ENCODE measurements at places on chromosomes 12 and 14.

GRCh38 chr12:3219233-3219632 is 142.1 kb downstream of the TSPAN9 start:
- DNase-seq, result peak; percentile 74

DNA sequence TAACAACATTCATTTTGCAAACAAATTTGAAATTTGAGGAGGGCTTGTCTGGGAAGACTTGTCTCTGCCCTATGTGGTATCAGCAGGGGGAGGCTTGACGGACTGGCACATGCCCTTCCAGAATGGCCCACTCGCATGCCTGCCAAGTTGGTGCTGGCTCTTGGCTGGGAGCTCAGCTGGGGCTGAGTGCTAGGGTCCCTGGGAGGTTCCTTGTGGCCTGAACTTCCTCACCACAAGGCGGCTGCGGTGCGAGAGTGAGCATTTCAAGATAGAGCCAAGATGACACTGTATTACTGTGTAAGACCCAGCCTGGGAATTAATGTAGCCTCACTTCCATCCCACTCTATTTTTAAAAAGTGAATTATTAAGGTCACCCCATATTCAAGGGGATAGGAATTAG is 271.6 kb upstream of the PLEKHG7 start:
- no peak for DNase-seq

DNA sequence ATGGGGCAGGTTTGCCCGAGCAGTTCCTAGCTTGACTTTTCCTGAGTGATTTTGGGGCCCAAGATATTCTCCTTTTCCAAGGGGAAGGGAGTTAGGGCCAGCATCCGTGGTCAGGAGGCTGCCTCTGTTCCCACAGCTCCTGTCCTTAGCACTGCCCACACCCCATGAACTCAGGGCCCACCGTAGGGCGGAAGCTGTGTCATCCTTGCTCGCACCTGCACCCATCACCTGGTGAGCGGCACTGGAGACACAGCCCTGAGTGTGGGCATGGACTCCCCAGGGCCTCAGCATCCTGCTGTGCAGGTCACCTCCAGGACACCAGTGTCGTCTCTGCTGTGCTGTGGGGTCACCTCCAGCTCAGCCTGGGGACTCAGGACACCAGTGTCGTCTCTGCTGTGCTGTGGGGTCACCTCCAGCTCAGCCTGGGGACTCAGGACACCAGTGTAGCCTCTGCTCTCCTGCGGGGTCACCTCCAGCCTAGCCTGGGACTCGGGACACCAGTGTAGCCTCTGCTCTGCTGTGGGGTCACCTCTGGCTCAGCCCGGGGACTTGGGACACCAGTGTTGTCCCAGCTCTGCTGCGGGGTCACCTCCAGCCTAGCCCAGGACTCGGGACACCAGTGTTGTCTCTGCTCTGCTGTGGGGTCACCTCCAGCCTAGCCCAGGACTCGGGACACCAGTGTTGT is 322.9 kb downstream of the ADGRD1 start:
- DNase-seq, result no peak

DNA sequence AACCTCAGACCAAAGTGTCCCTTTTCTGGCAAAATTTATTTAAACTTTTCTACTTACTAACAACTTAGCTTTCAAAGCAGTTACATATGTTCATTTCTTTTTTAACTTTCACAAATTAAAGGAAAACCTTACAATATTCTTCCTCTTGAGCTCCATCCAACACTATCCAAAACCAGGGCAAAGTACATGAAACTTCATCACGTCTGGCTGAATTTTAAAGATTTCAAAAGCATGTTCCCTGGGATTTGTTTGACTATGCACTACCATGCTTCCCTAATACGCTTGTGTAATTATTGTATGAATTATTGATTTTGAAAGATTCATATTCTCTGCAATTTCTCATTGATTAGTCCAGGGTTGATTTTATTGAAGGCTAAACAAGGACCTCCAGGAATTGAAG is 343.1 kb upstream of the TMPO start:
- DNase-seq, result no peak

DNA sequence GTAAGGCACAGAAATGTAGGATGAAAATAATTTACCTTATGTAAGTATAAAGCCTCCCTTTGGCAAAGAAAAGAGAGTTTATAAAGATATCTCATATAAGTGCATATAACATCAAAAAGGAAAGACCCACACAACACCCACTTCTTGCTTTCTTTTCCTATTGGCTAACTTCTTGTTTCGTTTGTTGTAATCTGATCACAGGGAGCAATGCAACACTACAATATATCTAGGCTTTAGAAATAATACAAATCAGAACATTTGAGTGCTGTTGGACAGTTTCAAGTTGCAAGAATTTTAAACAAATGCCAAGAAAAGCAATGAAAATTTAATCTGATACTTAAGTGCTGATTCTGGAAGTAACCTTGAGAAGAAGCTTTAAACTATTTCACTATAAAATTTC is 1.3 kb downstream of the FGD6 start:
- DNase-seq, result peak; percentile 39

GRCh38 chr12:48995086-48995879 is 3.9 kb downstream of the DDN start:
- peak; percentile 65 for DNase-seq

DNA sequence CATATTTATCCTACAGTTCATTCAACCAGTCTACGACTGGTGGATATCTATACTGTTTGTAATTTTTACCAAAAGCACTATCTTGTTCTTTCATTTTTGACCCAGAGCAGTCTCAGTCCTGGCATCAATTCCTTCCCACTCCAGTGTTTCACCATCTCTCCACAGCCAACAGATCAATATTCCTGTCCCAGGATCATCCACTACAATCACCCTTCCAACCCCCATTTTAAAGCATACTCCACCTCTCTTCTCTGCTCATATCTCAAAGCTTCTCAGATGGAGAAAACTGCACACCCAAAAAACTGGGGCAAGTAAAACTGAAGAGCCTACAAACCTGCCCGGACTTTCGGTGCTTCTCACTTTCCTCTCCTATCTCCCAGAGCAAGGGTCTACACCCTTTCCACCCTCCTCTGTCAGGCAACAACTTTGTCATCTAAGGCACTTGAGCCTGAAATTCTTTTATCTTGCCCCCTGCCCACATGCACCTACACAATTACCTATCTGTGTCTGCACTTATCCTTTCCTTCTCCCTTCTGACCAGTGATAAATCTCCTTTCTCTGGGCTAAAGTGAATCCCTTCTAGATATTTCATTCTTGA is 4.1 kb upstream of the PIP4K2C start:
- DNase-seq, result no peak

DNA sequence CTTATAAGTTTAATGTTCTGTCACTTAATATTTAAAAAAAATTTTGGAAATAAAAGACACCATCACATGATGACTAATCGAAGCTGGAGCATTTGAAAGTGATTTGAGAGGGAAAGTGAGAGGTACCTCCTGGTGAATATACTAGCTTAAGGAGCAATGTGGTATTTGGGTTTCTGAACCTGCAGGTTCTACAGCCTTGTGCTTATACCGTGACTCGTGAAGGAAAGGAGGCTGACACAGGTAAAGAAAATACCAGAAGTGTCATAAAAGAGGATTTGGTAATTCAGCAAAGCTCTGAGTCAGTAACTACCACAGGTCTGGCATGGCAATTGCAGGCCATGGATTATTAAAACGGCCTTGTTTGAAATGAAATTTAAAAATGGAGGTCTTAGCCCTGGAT is 151.0 kb downstream of the SLC38A4 start:
- DNase-seq, result no peak

- no peak for DNase-seq
Observed at GRCh38 chr12:1069846-1070245, 78.8 kb downstream of the ERC1 start.

DNA sequence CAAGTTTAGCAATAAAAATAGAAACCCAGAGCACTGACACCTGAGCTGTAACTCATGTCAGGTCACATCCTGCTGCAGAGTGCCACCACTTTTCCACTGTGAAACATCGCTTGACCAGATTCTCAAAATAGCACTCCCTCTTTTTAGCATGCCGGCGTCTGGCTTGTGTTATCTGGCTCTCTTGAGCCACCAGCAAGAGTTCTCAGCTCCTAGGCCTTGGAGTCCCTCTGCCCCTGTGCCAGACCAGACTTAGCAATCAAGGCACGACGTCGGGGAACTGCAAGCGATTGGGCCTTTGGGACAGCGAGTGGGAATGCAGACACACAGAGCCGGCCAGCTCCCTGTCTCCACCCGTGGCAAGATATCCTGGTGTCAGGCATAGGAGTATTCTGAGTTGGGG is 52.5 kb downstream of the SPIC start:
- no peak for DNase-seq

Measured in NCI-H1105 treated with DMSO at 0.1 percent for 48 hours (cell line).